Epithelial cell of alveolus of lung (primary cell): ENCODE measurements at places on chromosomes 1 and 21. TPM values are rescaled to one million over a fixed set of nuclear protein-coding genes. Genes with fewer than 3 reads are reported as not detected.

Gene NHLH1
- total RNA-seq = not detected in 2 replicates

Gene BTG2
- total RNA-seq = 10.2 and 11.0 TPM in 2 replicates

Gene WNT4
- total RNA-seq = 0.56 TPM in 1 of 2 replicates, not detected in the other

Gene CASQ1
- not detected in 2 replicates for total RNA-seq

Gene SPRR2A
- total RNA-seq = not detected in 2 replicates

Gene LDLRAD1
- total RNA-seq = not detected in 2 replicates

Gene TINAGL1
- total RNA-seq = 16.6 and 141 TPM in 2 replicates

Gene RLF
- 12.3 and 28.9 TPM in 2 replicates for total RNA-seq

Gene ETV3L
- not detected in 2 replicates for total RNA-seq
